ENCODE measurements at places on chromosomes 12 and 14.

DNA sequence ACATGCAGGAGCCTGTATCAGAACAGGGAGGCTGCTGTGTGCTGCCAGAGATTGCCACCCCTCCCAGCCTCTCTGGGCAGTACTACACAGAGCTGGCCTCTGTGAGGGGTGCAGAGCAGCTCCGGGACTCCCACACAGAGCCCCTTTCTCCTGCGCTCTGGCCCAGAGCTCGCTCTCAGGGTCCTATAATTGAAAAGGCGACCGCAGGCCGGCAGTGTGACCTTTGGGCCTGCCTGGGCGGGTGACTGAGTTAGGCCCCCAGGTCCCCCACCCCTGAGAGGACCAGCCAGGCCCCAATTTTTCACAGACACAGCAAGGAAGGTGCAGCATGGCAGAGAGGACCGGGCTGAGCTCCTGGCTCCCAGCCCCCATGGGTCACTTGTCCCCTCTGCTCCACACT lies 136.4 kb downstream of the ZFP36L1 start:
- no peak for DNase-seq

GRCh38 chr12:34356233-34356987 lies 334.1 kb downstream of the ALG10 start:
- no peak for DNase-seq

DNA sequence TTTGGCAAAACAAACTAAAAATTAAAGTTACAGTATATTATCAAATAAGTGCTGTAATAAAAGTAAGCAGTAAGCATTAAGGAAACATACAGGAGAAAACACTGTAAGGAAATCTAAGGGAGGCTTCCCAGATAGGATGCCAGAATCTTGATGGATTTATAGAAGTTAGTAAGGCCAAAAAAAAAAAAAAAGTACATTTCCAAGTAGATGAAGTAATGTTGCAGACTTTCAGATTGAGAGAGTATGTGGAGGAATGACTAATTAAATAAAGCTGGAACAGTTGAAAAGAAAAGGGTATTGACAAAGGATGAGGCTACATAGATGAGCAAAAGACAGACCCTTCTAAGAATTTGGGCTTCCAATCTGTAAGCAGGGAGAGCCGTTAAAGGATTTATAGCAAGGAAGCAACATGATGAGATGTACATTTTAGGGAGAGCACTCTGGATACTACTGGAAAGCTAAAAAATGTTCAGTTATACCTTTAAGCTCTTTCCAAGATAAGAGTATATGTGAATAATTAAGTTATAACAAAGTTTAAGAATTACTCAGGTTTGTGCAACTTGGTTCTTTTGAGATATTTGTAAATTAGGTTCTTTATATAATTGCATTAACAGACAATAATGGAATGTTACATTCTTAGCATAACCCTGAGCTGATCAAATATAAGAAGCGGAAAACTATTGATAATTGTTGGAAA lies 87.5 kb upstream of the MON2 start:
- DNase-seq, result no peak

DNA sequence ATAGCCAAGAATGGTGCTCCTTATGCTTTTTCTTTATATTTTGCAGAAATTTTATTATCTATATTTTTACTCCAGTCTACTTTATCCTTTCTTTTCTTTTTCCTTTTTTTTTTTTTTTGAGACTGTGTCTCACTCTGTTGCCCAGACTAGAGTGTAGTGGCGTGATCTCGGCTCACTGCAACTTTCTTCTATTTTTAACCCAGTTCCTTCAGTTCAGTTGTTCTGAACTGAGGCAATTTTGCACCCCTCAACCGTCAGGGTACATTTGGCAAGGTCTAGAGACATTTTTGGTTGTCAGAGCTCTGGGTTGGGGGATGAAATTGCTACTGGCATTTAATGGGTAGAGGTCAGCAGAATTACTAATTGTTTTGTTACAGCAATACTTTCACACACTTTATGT lies 75.7 kb downstream of the DIP2B start:
- DNase-seq, result no peak

DNA sequence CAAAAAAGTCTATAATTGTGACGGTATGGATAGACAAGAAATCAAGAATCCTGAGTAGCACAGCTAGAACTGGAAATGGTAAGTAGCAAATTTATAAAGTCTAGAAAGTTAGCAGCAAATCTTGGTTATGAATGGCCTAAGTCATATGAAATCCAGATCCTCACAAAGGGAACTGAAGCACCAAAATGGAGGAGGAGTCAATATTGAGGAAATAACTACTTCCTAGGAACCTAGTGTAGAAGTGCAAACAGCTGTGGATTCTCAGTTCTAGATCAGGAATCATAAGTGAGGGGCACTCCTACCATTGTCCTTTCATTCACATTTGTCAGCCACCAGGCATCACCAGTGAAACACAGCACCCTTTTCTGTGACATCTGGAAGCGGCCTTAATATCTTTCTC lies 202.2 kb upstream of the DCN start:
- no peak for DNase-seq

- no peak for DNase-seq
Measured at GRCh38 chr14:63895510-63895909, 42.7 kb downstream of the SYNE2 start.

GRCh38 chr14:104659764-104660523 lies 29.5 kb upstream of the INF2 start:
- DNase-seq, result no peak

GRCh38 chr12:120093592-120094355 lies 22.8 kb downstream of the RAB35 start:
- DNase-seq, result no peak

GRCh38 chr12:4068981-4069669 lies 195.9 kb upstream of the PARP11 start:
- DNase-seq, result no peak

- DNase-seq, result no peak
Measured at GRCh38 chr12:2386566-2386965, 333.8 kb downstream of the CACNA1C start.

- DNase-seq, result no peak
Measured at GRCh38 chr14:36981832-36982529, 190.4 kb downstream of the SLC25A21 start.

DNA sequence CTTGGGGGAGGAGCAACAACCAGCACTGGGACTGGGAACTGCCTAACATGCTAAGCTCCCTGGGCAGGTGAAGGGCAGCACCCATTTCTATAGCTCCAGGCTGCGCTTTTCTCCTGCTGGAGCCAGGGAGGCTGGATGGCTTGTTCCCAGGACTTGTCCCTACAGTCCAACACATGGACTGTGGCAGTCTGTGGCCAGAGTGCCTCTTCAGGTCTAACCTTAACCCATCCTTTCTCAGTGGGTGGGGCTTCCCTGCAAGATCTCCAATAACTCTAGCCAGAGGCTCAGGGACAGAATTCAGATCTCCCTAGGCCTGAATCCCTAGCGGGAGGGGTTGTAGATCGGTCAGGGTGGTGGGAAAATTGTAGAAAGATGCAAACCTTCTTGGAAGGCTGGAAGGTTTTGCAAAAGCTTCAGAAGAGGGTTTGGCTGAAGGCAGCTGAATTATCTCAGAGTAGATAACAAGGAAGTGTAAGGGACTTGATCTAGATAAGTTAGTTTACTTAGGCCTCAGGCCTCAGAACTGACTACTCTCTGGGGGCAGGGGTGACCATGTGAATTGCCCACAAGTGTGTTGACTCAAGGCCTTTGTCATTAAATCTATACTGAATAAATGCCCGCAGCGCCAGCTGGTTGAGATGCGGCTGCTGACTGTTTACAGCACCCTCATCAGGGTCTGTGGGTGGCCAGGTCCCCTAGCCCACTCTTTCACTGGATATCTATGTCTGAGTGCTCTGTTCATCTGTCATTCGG lies 60.7 kb downstream of the SSPN start:
- DNase-seq, result no peak

DNA sequence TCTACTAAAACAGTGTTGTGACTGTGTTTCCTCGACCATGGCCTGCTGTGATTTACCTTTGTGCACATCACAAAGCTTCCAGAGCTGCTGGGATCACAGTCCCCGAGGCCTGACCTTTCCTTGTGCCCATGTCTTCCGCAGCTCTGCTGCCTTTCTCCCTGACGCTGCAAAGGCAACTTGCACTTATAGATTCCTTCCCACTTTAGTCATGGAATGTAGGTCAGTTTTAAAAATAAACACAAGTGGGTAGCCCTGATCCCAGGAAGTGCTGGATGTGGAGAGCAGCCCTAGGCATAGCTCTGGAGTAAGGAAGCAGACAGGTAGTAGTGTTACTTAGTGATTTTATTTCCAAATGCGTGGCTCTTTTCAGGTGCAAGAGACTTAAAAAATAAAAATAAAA lies 825.7 kb downstream of the AACS start:
- DNase-seq, result no peak

- DNase-seq, result no peak
Measured at GRCh38 chr12:32051511-32052211, 55.0 kb upstream of the BICD1 start.

DNA sequence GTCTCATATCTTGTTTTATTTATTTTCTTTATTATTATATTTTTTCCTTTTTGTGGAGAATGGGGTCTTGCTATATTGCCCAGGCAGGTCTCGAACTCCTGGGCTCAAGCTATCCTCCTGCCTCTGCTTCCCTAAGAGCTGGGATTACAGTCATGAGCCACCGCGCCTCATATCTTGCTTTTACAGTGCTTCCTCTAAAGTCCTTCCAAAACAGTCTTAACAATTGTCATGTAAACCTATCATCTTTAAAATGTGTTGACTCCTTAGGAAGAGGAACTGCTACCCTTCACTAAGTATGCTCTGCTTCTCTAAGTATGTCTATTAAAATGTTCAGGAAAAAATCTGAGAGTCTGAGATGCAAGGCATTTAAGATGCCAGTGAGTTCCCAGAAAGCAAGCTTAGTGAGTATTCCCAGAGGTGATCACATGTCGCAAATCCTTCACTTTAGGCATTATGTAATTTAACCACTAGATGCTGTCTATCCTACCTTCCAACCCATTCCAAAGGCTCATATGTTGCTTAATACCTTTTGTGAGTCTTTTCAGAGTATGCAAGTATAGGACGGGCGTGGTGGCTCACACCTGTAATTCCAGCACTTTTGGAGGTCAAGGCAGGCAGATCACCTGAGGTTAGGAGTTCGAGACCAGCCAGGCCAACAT lies 19.7 kb upstream of the FOXJ2 start:
- no peak for DNase-seq

DNA sequence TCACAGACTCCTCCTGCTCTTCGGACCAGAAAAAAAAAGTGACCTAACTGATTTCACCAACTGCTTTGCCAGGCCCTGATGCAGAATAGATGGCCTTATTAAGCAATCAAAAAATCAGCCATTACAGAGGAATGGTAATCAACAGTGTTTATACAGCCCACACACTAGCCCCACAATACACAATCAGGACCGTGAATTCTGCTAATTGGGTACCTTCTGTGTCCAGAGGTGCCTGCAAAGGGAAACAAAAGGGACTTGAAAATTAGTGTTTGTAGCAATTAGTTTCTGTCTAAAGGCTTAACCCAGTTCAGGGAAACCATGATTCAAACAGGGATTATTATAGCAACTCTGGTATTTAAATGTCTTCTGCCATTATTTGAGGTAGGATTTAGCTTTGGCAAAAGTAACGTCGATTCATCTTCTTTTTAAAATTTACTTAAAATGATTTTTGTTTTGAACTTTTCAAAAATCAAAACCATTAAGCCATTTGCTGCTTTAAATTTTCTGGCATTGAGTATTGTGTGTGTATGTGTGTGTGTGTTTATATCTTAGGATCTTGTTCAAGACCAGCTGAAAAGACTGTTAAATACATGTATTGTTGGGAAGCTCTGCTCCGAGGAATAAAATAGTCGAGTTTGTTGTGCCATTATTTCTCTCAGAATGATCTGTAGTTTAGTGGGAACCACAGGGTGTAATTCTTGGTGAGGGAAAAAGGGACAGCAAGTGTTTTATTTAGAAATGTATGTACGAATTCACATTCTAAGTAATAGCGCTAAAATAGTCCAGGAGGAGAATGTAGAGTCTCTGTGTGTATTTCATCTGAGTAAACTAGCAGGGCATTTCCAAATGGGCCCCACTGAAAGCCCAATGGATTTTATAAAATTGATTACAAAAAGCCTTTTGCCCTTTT lies 156.1 kb downstream of the PTCSC3 start:
- no peak for DNase-seq

DNA sequence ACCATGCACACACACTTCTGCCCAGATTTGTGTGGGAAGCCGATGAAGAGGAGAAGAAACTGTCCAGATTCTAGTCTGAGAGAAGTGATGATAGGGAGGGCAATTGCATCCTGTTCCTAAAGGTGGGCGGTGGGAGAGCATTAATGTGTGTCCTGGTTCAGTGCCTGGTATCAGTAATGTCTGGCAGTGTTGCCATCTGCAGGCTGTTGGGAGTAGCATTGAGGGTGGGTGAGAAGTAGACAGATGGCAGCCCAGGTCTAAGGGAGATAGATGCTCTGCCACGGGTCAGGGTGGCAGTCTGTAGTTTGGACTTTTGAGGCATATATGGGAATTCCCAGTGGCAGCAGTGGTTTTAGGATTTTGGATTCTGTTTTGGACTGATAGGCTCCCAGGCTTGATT lies 156.4 kb downstream of the ETNK1 start:
- no peak for DNase-seq

DNA sequence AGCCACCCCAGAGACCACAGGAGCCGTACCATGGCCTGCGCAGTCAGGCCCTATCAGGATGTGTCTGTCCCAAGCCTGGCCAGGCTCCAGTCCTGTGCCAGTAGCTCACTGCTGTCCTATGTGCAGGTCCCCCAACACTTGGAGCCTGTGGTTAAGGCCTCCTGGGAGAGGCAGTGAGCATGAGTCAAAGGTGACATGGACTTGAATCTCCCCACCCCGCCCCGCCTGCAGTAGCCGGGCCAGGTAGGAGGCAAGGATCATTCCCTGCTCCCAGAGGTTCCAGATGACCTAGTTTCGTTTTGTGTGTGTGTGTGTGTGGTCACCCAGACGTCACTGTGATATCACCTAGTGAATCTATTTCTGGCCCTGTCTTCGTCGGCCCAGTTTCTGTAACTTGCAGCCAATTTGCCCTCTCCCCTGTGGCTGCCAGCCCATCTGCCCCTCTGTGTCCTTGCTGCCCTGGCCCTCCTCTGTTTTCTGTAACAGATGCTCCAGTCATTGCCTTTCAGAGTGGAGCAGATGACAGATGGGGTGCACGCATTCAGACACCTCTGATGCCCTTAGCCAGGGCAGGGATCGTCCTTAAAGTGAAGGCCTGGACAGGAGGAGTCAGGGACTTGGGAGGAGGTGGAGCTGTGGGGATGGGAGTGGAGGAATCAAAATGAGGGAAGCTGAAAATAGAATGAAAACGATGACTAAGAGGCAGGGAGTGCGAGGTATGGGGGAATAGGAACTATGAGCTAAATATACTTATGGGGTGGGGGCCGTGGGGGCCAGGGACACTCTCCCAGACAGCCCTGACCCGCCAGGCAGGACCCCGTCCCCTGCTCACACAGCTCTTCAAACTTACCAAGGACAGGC lies 37.4 kb downstream of the SLC6A12 start:
- no peak for DNase-seq

Measured in activated CD4-positive, alpha-beta T cell treated with anti-CD3 and anti-CD28 coated beads for 4 hours (primary cell).